ENCODE measurements at places on chromosomes 2 and 18.

DNA sequence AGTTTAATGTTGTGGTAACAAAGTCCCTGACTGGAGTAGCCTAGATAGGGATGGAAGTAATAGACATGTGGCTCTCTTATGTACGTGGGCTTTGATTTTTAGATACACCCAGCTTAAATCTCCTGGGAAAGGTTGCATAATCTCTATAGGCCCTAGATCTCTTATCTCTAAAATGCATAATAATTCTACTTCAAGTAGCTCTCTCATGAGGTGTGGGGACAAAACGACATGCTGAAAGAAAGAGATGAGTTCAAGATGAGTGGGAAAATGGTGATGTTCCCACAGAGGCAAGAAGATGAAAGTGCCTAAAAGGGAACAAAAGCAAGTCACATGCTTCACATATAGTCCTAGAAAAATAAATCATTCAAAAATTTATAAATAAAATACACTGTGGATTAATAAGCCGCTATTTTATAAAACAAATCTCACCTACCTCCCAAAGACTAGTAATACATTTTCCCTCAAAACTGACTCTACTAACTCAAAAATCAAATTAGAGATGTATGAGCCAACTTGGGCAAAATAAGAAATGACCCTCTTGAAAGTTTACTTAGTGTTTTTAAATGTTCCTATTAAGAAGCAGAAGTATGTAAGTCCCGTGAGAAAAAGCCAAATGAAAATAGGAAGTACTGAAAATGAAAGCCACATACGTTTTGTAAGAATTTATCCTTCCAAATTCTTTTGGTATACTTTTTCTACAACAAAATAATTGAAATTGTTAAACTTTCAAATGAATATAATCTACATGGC, 148.2 kb upstream of the ITGA4 start:
- H3K4me3 ChIP-seq = no peak overlapping the region
- no peaks in the 10 kb centered on the region for H3K36me3 ChIP-seq
- no peak overlapping the region for H3K27ac ChIP-seq
- 0 out of 2 replicates have a peak, but pooled peaks cover 6% of the 10 kb centered on the region for H3K4me1 ChIP-seq
- DNase-seq = no peak

DNA sequence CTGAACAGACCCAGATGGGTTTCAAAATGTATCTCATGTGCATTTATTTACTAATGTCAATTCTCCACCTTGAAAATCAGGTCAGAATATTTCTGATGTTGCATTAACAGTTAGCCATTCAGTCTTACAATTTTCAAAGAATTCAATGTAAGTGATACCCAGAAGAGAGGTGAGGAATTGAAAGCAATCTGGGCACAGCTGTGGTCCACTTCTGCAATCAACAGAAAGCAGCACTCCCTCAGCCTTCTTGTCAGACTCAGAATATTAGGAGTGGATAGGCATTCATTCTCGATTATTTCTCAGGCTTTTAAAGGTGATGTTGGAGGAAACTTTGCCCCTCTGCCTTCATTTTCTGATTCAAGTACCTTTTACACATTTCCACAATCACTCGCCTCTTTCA, 15.7 kb downstream of the CCL20 start:
- no peak for DNase-seq
- no peak overlapping the region for H3K4me3 ChIP-seq
- no peaks in the 10 kb centered on the region for H3K4me1 ChIP-seq
- H3K27ac ChIP-seq = no peak overlapping the region

DNA sequence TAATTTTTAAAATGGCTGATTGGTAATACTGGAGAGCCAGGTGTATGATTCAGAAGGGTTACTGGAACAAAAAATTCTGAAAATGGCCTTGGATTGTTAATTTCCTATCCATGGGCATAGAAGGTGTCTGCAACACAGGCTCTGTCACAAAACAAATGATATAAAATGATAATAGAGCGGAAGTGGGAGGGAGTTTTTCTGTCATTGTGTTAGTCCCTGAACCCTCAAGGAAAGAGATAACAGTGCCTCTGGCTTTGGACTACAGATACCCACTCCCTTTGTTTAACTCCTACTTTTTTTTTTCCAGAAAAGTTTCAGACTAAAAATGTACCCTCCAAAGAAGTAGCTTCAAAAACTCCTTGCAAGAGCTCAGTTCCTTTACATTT, 28.0 kb upstream of the YES1 start:
- H3K4me1 ChIP-seq = peaks cover 4% of the 10 kb centered on the region
- H3K27ac ChIP-seq = no peak overlapping the region
- DNase-seq = no peak
- H3K4me3 ChIP-seq = no peak overlapping the region
- H3K27me3 ChIP-seq = no peaks in the 10 kb centered on the region

- H3K27ac ChIP-seq = no peak overlapping the region
- no peaks in the 10 kb centered on the region for H3K36me3 ChIP-seq
- no peak for DNase-seq
- H3K4me1 ChIP-seq = no peaks in the 10 kb centered on the region
- no peak overlapping the region for H3K4me3 ChIP-seq
Observed at GRCh38 chr2:1709946-1710560, 34.3 kb downstream of the PXDN start.

- H3K4me3 ChIP-seq = no peak overlapping the region
- H3K27ac ChIP-seq = no peak overlapping the region
- no peak for DNase-seq
- H3K36me3 ChIP-seq = no peaks in the 10 kb centered on the region
- H3K27me3 ChIP-seq = no peaks in the 10 kb centered on the region
Observed at GRCh38 chr2:200216310-200216709, 90.2 kb upstream of the SPATS2L start.

DNA sequence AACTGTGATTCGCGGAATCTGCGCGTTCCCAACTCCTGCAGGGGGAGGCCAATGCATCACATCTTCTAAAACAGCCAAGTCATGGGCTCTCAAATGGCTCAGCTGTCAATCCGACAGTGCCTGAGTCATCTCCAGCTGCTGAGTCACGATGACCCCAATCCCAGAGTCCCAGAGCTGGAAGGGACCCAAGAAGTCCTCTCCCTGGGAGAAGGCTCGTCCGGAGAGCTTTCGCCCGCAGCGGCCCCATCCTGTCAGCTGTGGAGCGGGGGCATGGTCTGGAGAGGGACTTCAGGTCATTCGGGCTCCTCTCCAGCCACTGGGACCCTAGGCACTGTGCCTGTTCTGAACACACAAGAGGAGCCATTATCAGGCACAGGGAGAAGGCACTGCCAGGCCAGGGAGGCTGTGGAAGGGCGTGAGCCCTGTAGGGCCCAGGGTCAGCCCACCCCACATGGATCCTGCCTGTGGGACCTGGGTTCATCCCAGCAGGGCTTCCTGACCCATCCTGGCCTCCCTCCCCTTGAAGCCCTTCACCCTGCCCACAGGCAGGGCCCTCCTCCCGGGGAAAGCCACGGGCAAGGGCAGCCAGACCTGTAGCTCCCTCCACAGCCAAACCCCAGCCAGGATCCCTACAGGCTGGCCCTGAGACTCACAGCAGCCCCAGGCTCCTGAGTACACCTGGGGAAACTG, 47.6 kb upstream of the GPC1 start:
- H3K4me1 ChIP-seq = peaks cover 27% of the 10 kb centered on the region
- no peaks in the 10 kb centered on the region for H3K36me3 ChIP-seq
- H3K27me3 ChIP-seq = no peaks in the 10 kb centered on the region
- peak overlapping the region; percentile 48 for H3K4me3 ChIP-seq

- H3K27me3 ChIP-seq = no peaks in the 10 kb centered on the region
- H3K36me3 ChIP-seq = no peaks in the 10 kb centered on the region
- H3K4me1 ChIP-seq = peaks cover 28% of the 10 kb centered on the region
- no peak for DNase-seq
- no peak overlapping the region for H3K4me3 ChIP-seq
- H3K27ac ChIP-seq = no peak overlapping the region
Observed at GRCh38 chr2:196242131-196242620, 70.8 kb upstream of the STK17B start.

- H3K27me3 ChIP-seq = peaks cover 11% of the 10 kb centered on the region
- no peaks in the 10 kb centered on the region for H3K4me1 ChIP-seq
- no peak overlapping the region for H3K4me3 ChIP-seq
- H3K27ac ChIP-seq = no peak overlapping the region
- no peaks in the 10 kb centered on the region for H3K36me3 ChIP-seq
Observed at GRCh38 chr18:5451150-5451549, 92.6 kb downstream of the EPB41L3 start.

DNA sequence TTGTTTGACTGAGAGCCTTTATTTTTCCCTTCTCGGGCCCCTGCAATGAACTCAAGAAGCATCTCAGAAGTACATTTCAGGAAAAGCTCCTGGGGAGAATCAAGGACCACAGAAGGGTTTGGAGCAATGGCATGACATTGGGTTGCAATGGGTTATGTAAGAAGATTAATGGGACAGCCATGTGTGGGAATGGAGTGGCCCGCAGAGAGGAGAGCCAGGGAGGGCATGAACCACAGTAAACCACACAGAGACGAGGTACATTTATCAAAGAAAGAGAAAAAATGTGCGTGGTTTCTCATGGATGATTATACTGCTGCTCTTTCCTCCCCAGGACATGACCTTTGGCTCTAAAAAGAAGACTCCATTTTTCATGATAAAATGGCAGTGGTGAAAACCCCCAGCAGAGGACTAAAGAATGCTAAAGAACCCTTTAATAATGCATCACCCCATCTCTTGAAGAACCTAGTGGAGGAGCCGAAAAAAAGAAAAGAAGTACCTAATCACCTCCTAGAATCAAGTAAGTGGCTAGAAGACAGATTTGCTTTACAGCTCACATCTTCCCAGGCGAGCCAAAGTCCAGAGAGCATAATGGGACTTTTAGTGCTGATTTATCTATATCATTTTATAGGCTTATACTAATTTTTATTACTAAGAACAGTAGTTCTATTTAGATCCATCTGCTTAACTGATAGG, 1.7 kb downstream of the CFAP221 start:
- H3K36me3 ChIP-seq = no peaks in the 10 kb centered on the region
- H3K4me3 ChIP-seq = no peak overlapping the region
- DNase-seq = no peak
- H3K27me3 ChIP-seq = peaks cover 68% of the 10 kb centered on the region
- H3K27ac ChIP-seq = no peak overlapping the region

GRCh38 chr18:6732952-6733351, 3.4 kb downstream of the ARHGAP28 start:
- no peak overlapping the region for H3K4me3 ChIP-seq
- no peak overlapping the region for H3K27ac ChIP-seq
- H3K27me3 ChIP-seq = peaks cover 3% of the 10 kb centered on the region
- DNase-seq = no peak

- peak overlapping the region; percentile 96 for H3K4me3 ChIP-seq
- H3K36me3 ChIP-seq = peaks cover 16% of the 10 kb centered on the region
- no peaks in the 10 kb centered on the region for H3K27me3 ChIP-seq
- no peak for DNase-seq
- peaks cover 39% of the 10 kb centered on the region for H3K4me1 ChIP-seq
Observed at GRCh38 chr18:56639571-56639970, 1.2 kb upstream of the TXNL1 start.

GRCh38 chr2:218228366-218229090, 11.5 kb downstream of the ARPC2 start:
- no peaks in the 10 kb centered on the region for H3K27me3 ChIP-seq
- H3K4me3 ChIP-seq = no peak overlapping the region
- H3K4me1 ChIP-seq = peaks cover 32% of the 10 kb centered on the region
- DNase-seq = no peak
- H3K36me3 ChIP-seq = peaks cover 71% of the 10 kb centered on the region
- peak overlapping the region; percentile 81 for H3K27ac ChIP-seq

GRCh38 chr18:61530681-61531080, 197.5 kb downstream of the CDH20 start:
- H3K4me1 ChIP-seq = no peaks in the 10 kb centered on the region
- no peak overlapping the region for H3K27ac ChIP-seq
- H3K27me3 ChIP-seq = no peaks in the 10 kb centered on the region
- DNase-seq = no peak

GRCh38 chr2:178819147-178819875, 12.1 kb upstream of the TTN start:
- no peak for DNase-seq
- H3K4me3 ChIP-seq = no peak overlapping the region
- H3K27ac ChIP-seq = no peak overlapping the region
- H3K4me1 ChIP-seq = no peaks in the 10 kb centered on the region
- H3K27me3 ChIP-seq = no peaks in the 10 kb centered on the region

- no peak overlapping the region for H3K27ac ChIP-seq
- H3K36me3 ChIP-seq = no peaks in the 10 kb centered on the region
- no peaks in the 10 kb centered on the region for H3K27me3 ChIP-seq
- no peak for DNase-seq
- H3K4me1 ChIP-seq = peaks cover 16% of the 10 kb centered on the region
Observed at GRCh38 chr2:105460048-105460732, 61.3 kb upstream of the FHL2 start.

GRCh38 chr18:70359071-70359470, 70.2 kb downstream of the SOCS6 start:
- H3K27ac ChIP-seq = peak overlapping the region; percentile 94
- peaks cover 53% of the 10 kb centered on the region for H3K4me1 ChIP-seq
- DNase-seq = no peak

GRCh38 chr2:190267302-190267701, 52.3 kb downstream of the HIBCH start:
- peak; percentile 30 for DNase-seq
- no peak overlapping the region for H3K27ac ChIP-seq
- no peaks in the 10 kb centered on the region for H3K27me3 ChIP-seq
- no peak overlapping the region for H3K4me3 ChIP-seq
- no peaks in the 10 kb centered on the region for H3K4me1 ChIP-seq

DNA sequence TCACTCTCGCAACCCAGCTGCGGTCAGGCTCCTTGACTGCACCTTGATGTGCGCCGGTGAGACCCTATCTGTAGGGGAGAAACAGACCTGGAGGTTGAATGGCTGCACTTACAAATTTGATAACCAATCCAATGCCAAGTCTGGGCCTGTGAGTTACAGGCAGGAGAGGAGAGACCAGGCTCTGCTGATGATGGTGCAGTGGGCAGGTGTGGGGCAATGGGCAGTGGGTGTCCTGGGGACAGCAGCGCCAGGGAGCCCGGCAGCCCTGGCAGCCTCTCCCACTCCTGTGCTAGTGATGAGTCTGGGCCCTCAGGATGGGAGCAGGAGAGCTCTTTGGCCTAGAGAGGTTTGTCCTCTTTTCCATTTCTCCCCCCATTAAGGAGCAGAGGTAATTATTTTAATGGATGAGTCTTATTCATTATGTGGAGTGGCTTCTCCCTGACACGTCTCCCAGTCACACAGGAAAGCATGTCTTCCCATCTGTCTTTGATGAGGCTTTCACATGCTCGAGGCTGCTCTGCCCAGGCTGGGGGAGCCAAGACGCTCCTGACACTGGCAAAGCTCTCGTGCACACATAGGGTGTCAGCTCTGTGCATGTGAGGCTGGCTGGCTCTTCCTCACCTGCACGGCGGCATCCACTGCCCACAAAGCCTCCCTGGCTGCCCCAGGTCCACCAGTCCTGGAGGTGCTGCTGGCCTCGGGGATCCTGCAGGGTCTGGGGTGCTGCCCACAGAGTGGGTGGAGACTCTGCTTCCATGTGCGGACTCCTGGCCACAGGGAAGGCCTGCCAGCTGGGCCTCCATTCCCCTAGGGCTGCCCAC, 10.0 kb upstream of the ALLC start:
- H3K4me3 ChIP-seq = no peak overlapping the region
- H3K27me3 ChIP-seq = peaks cover 15% of the 10 kb centered on the region
- no peaks in the 10 kb centered on the region for H3K4me1 ChIP-seq
- no peaks in the 10 kb centered on the region for H3K36me3 ChIP-seq
- no peak for DNase-seq
